ENCODE measurements at places on chromosomes 16 and 17. TPM values are rescaled to one million over a fixed set of nuclear protein-coding genes. Genes with fewer than 3 reads are reported as not detected.

Gene GPR179
- not detected for total RNA-seq

Gene TNFRSF17
- not detected for total RNA-seq

Gene CCL4L2
- total RNA-seq: not detected

Gene CD300E
- not detected for total RNA-seq

Gene GSG1L
- total RNA-seq: not detected

Gene WIPF2
- 14.2 TPM for total RNA-seq

Gene KCNJ18
- total RNA-seq: not detected

Gene PPY
- total RNA-seq: not detected

Gene MAP2K3
- total RNA-seq: 22.5 TPM

Gene PPP1R1B
- total RNA-seq: not detected

Gene EFCAB13
- 7.0 TPM for total RNA-seq

Gene GP2
- not detected for total RNA-seq

Gene CHST5
- not detected for total RNA-seq

Gene TMEM114
- total RNA-seq: not detected

Gene MYH4
- not detected for total RNA-seq

Gene ZNF597
- 3.5 TPM for total RNA-seq

Gene PRKCB
- total RNA-seq: 0.14 TPM

Gene ETV4
- total RNA-seq: 15.6 TPM
